ENCODE measurements at places on chromosomes 12 and 14. TPM values are rescaled to one million over a fixed set of nuclear protein-coding genes. Genes with fewer than 3 reads are reported as not detected.

DNA sequence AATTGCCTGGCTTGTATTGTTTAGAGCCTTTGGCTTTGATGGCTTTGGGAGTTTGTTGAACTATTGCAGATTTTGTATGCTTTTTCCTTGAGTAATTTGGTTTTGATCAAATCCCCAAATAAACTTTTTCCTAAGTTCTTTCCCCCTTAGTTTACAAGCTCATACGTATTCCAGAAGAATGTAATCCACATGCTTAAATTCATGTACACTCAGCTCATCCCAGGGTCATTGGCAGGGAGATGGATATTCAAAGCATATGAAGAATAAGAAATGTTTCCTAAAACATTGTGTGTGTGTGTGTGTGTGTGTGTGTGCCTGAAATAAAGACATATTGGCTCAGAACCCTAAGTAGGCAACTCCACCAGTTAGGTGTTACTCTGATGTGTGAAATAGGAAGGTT lies 89.4 kb downstream of the TMEM30B start:
- no peaks in the 10 kb centered on the region for H3K27me3 ChIP-seq
- no peaks in the 10 kb centered on the region for H3K36me3 ChIP-seq
- H3K27ac ChIP-seq: no peak overlapping the region
- no peak for DNase-seq
- no peak overlapping the region for H3K4me3 ChIP-seq

- no peaks in the 10 kb centered on the region for H3K36me3 ChIP-seq
- H3K27me3 ChIP-seq: no peaks in the 10 kb centered on the region
- peak; percentile 88 for DNase-seq
- peak overlapping the region; percentile 66 for H3K4me3 ChIP-seq
- peak overlapping the region; percentile 82 for H3K27ac ChIP-seq
These were observed 5.1 kb upstream of the PSMA3 start for GRCh38 chr14:58239244-58240195.

- H3K4me1 ChIP-seq: no peaks in the 10 kb centered on the region
- H3K27ac ChIP-seq: no peak overlapping the region
- no peaks in the 10 kb centered on the region for H3K27me3 ChIP-seq
- DNase-seq: no peak
- H3K4me3 ChIP-seq: no peak overlapping the region
These were observed 47.3 kb upstream of the LRIG3 start for GRCh38 chr12:58967561-58967960.

COL2A1 gene
- total RNA-seq: not detected

HOXC4 gene
- total RNA-seq: 1.2 TPM

SUOX gene
- 26.4 TPM for total RNA-seq
